Stimulated activated CD4-positive, alpha-beta T cell treated with anti-CD3 and anti-CD28 coated beads, TNF-alpha, amount 100 ng/mL, for 24 hours (primary cell): ENCODE measurements at places on chromosomes 3 and 15.
A peak's percentile ranks its signal among the peaks of the same experiment; 100 is the strongest.

DNA sequence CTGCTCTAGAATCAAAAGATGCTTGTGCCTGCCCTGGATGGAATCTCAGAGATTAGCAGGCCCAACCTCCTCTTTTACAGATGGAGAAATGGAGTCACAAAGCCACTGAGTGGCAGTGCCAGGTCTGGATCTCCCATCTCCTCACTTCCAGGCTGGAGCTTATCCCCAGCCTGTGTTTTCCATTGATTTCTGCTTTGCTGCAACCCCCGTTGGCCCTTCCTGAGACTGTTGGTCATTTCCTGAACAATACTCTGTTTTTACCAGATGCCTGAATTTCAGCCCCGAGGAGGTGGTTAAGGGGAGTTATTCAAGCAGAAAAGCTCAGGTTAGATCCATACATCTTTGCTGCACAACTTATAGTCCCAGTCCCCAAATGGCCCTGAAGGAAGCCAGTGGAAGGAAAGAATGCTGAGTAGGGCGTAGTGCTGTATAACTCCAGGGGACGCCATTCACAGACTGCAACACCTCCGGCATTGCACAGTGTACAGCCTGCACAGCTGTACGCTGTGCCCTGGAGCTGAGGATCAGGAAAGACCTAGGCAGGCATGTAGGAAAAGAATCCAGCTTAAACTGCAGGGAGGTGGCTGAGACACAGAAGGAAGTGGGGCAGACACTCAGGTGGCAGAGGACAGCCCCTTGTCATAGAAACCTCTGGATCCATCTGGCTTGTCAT is 77.5 kb downstream of the RPLP1 start:
- no peak for DNase-seq

- DNase-seq: no peak
Measured at GRCh38 chr3:46541835-46542234, 24.3 kb downstream of the LRRC2 start.

GRCh38 chr3:39101022-39101689 is 6.3 kb downstream of the GORASP1 start:
- peak; percentile 22 for DNase-seq

- DNase-seq: peak; percentile 31
Measured at GRCh38 chr3:194306109-194306686, 44.9 kb downstream of the CPN2 start.

- DNase-seq: no peak
Measured at GRCh38 chr3:63921741-63922482, 9.7 kb upstream of the SCAANT1 start.

DNA sequence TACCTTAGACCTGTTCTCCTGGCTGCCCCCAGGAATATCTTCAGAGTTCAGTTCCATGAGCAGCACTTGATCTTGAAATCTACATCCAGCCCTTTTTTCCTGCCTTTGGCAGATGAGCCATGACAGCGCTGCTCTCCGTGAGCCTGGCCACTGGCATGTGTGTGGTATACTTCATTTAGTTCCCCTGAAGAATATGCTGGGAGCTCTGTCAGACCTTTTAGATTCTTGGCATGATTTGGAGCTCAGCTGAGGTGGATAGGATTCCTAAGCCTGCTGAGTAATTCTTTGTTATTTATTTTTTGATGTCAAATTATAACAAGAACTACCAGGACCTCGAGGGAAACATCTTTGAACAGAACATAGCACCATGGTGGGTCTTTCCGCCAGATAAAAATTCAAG is 121.7 kb downstream of the EDEM1 start:
- no peak for DNase-seq

- DNase-seq: no peak
Measured at GRCh38 chr15:96183514-96183850, 147.0 kb upstream of the NR2F2 start.

DNA sequence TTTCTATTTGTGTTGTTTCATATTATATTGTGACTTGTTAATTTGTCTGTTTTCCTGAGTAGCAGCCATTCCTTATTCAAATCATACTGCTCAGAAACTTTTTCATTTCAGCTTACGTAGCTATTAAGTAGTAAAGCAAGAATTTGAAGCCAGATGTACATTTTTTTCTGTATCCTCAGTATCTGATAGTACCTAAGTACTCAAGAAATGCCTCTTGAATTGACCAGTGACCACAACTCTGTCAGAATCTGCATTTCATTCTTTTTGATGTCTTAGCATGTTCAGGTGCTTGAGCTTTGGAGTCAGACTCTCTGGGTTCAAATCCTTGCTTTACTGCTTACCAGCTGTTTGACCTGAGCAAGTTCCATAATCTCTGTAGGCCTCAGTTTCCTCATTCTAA is 30.6 kb downstream of the ZFAND6 start:
- no peak for DNase-seq

DNA sequence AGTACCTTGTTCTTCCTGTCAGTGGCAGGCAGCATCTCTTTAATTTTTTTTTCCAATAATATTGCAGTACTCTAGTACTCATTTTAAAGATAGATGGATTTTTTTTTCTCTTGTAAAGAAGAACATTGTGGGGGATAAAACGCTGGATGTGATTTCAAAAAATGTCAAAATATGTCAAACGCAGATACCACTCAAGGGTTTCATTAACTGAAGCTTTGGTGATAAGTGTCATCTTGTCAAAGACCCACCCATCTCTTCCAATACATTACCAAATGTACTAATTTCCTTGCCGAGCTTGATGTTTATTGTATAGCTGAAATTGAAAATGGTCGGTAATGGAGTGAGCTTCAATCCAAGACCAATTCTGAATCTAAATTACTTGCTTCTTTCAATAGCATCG is 332.4 kb upstream of the SOX2 start:
- no peak for DNase-seq

DNA sequence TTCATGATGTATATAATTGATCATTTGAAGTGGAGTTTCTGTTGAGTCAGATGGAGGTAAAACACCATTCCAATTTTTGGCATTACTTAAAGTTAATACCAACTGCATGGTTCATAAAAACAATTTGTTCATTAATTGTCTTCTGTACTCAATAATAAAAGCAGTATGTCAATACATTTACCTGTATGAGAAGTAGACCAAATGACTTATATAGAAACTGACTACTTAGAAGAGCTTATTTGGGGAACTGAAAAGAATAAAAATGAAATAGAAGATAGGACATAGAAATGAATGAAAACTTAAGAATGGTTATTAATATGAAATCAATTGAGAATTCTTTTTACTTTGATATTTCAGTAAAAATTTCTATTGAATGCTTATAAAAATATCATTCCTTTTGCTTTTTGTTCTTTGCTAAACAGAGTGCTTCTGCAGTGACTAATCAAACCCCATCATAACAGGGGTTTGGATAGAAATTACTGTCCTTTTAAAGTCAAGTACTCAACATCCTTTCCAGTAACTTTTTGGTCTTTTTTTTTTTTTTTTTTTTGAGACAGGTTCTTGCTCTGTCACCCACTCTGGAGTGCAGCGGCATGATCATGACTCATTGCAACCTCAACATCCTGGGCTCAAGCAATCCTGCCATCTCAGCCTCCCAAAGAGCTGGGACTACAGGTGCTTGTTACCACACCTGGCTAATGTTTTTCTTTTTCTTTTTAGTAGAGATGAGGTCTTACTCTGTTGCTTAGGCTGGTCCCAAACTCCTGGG is 6.5 kb upstream of the CRYBG3 start:
- DNase-seq: peak; percentile 9

GRCh38 chr3:185744997-185745843 is 79.6 kb downstream of the IGF2BP2 start:
- DNase-seq: no peak

DNA sequence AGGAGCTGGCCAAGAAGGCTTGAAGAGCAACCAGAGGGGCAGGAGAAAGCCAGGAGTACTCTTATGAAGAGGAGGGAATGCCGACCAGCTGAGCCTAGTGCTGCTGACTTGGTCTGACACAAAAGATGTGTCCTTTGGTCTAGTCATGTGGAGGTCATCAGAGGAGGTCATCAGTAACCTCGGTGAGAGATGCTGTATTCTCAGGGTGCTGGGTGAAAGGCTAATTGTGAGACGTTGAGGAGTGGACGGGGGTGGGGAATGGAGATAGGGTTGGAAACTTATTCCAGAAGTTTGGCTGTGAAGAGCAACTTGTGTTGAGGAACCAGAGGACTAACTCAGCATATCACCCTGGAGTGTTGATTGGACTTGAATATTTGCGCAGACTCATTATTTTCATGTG is 5.5 kb downstream of the CRTC3 start:
- DNase-seq: no peak

DNA sequence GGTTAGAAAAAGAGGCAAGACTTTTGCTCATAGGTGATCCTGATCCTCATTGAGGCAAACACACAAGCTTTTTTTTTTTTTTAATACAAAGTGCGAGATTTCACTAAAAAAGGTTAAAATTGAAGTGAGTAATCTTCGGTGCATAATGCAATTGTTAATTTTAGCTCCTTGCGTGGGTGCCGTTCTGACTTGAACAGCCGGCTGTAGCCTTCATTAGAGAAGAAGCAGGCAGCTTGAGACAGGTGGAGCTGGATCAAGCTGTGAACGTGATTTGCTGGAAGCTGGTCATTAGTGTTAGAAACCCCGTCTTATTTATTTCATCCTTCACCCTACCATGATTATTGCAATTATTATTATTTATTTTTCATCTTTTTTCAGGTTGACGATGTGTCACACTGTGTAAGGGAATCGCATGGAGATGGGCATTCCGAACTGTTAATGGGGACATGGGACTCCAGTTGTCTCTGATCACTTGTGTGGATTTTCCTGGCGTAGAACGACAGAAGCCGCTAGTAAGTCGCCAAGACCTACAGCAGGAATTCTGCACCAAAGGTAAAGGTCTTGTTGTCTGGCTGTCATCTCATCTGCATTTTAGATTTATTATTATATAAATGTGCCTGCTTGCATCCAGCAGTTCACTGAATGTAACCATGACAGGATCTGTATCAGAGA is 40.2 kb downstream of the ARPP21 start:
- no peak for DNase-seq

GRCh38 chr15:67107014-67107812 is 41.8 kb downstream of the SMAD3 start:
- no peak for DNase-seq

GRCh38 chr3:19488939-19489338 is 340.6 kb downstream of the KCNH8 start:
- DNase-seq: no peak

DNA sequence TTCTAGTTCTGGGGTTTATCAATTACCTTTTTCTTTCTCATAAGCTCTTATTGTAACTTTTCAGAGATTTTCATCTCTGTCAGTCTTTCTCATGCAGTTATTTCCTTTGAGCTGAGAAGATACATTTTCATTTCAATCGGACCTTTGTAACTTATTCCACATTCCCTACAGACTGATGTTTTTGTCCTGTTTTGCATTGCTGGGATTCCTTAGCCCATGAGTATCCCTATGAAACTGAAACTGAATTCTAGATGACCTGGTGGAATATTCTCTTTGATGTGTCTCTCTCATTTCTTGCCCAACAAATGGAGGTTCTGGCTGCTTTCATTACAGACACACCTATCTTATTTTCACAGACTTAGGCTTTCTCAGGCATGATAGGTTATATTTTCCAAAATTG is 10.5 kb upstream of the EPHA6 start:
- DNase-seq: no peak

- no peak for DNase-seq
Measured at GRCh38 chr3:180624714-180625113, 22.8 kb downstream of the TTC14 start.

GRCh38 chr3:73746623-73747022 is 121.9 kb upstream of the PDZRN3 start:
- no peak for DNase-seq

- DNase-seq: no peak
Measured at GRCh38 chr3:133979553-133979952, 50.2 kb downstream of the SLCO2A1 start.

- DNase-seq: no peak
Measured at GRCh38 chr3:45538641-45538986, 55.9 kb upstream of the LIMD1 start.

DNA sequence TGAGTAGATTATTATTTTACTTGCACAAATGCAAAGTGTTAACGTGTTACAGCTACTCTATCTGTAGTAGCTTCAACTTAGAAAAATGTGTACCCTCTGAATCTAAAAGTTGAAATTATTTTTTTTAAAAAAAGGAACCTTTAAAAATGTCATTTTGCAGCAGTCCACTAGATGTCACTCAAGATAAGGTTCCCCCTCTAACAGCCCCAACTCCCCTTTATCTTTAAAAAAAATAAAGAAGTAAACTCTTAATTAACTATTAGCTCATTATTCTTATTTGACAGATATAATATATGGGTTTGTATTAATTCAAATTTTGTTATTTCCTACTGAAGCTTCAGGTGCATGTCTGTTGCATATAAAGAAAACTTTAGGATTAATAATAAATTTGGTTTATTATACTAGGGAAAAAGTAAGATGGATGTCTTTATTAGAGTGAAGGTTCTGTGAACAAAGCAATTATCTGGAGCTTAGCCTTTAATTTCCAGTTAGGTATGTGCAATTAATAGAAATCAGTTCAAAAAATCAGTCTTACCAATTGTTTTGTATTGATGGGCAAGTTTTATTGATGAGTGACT is 288.5 kb downstream of the VGLL3 start:
- DNase-seq: no peak

DNA sequence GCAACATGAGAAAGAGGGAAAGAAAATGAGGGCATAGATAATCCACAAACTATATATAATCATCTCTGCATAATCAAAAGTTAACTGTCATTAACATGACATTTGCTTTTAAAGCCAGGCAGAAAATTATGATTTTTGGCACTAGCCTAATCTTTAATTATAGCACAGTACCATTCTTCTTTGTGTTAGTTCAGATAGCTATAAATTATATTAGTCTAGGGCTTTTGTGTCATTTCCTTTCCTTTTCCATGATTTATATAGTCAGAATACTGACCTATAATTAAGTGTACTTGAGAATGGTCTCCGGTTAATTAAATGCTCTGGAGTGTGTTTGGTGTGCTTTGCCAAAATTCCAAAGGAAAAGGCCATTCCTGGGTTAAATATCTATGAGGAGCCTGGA is 441.9 kb upstream of the THRB start:
- DNase-seq: no peak

GRCh38 chr15:52020221-52021085 is 1.4 kb downstream of the MAPK6 start:
- DNase-seq: no peak

GRCh38 chr15:70172124-70172523 is 74.4 kb upstream of the TLE3 start:
- DNase-seq: no peak

DNA sequence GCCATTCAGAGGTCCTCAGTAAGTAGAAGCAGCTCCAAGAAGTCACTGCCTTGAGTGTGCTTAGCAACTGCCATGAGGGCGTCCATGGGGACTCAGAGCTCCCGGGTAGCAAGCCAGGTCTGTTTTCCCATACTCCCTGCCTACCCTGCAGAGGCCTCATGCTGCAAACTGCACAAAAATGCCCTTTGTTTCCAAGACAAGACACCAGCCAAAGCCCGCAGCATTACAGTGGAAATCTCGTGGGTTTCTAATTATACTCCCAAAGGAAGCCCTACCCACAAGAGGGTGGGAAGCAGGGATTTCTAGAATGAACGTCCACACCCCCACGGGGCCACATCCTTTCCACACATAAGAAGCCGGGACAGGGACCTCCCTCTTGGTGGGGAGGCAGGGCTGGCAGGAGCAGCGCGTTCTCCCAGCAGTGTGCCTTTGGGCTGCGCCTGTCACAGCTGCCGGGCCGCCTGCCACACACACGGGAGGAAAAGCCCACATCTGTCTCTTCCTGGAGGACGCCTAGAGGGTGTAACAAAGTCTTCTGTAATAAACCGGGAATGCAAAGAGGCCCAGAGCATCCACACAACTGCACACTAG is 31.1 kb downstream of the FAM174B start:
- no peak for DNase-seq
